Iris pigment epithelial cell (primary cell): ENCODE measurements at places on chromosomes 12 and 14.

GRCh38 chr14:99737451-99737951, 53.4 kb downstream of the CYP46A1 start:
- DNase-seq, result no peak

GRCh38 chr14:62722406-62722805, 322.9 kb downstream of the KCNH5 start:
- no peak for DNase-seq

- no peak for DNase-seq
These were observed 175.2 kb upstream of the ATP2B1 start for GRCh38 chr12:89883630-89884389.

DNA sequence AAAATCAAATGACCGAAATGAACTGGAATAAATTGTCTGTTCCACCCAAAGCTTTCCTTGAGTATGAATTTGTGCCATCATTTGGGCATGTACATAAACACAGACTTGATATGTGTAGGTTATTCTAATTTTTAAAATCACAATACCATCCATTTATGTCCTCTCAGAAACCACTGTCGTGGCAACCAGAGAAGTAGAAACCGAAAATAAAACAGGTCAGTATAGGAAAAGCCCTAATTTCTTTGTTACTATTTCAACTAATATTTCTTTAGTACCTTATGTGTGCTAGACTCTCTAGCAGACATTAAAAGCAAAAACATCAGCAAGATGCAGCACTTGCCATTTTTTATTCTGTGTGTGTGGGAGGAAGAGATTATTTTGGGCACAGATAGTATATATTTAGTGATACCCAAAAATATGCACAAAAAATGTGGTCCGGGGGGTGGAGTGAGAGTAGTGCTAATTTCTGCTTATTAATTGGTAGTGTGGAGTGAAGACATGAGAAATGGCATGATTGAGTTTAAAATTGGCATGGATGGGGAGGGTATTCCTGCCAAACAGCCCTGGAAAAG, 130.8 kb upstream of the CNTN1 start:
- no peak for DNase-seq
